ENCODE measurements at places on chromosomes 11 and 22.

DNA sequence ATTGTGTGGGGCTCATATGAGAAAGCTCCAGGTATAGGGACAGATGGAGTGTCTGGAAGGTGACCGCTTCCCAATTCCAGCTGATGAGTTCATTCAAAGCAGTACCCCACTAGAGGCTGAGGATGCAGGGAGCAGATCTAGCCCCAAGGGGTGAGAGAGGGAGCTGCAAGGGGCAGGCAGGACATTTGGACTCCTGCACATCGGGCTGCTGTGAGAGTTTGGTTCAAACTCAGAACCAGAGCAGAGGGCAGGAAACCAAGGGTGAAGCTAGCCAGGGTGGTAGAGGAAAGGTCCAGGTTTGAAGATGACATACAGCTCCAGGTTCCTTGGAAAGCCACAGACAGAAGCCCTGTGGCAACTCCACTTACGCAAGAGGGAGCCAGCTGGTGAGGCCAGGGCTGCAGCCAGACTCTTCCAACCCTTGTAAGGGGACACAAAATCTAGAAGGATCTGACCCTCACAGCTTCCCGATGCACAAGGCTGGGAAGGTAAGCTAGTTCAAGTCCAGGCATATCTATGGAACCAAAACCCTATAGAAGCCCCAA, 1.9 kb downstream of the CSNK2A3 start:
- no peak for DNase-seq

- DNase-seq = no peak
Observed at GRCh38 chr11:111483431-111483830, 28.8 kb downstream of the BTG4 start.

DNA sequence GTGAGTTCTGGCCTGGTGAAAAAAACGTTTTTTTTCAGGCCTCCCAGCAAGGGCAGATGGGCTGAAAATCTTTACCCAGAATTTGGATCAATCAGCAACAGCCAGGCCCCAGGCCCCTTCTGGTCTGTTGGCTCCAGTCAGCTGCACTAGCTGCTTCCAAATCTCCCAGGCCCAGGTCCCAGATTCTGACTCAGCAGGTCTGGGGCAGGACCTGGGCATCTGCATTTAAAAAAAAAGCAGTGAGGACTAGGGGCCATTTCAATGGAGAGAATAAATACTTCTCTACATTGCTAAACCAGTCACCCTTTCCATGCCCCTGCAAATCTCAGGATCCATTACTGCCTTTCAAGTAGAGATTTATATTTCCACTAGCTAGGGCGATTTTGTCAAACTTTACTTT, 4.3 kb downstream of the SLC15A3 start:
- peak; percentile 94 for DNase-seq

GRCh38 chr11:76315182-76315853, 65.6 kb downstream of the THAP12 start:
- no peak for DNase-seq

DNA sequence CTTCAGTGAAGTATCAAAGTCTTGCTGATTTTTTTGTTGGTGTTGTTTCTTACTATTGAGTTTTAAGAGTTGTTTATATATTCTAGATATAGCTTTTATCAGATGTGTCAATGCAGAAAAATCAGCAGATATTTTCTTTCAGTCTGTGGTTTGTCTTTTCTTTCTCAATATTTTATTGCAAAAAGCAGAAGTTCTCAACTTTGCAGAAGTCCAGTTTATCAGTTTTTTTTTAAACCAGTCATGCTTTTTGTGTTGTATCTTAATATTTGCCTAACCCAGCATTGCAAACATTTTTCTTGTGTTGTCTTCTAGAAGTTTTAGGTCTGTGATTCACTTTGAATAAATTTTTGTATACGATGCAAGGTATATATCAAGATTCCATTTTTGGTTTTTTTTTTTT, 7.0 kb downstream of the ASRGL1 start:
- no peak for DNase-seq

DNA sequence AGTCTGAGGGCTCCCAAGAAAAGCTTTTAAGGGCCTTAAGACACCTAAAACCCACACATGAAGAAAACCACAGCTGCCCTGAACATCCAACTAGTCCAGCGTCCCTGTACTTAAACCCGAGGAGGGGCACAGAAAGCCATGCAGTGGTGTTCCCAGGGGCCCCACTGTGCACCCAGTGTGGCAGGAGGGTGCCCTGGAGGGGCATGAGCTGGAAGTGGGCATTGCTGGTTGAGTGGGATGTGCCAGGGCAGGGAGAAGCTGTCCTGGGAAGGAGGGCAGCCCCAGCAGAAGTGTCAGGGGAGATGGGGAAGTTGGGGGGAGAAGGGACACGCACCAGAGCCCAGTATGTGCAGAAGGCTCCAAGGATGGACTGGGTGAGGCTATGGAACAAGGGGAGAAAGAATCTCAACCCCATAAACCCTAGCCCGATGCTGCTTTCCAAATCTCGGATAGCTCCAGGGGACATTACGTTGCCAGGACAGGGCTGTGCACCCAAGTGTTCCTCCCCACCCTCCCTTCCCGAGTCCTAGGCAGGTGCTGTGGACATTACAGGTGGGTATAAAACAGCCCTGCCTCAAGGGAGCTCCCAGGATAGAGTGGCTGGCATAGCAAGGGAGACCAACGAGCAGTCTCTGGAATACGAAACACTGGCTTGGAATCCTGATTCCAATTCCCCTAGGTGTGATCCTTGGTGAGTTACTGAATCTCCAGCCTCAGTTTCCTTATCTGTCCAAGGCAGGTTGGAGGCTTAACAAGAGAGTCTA, 44.2 kb downstream of the SHANK2 start:
- DNase-seq = no peak

- no peak for DNase-seq
Observed at GRCh38 chr11:106091480-106092123, 14.1 kb downstream of the AASDHPPT start.
